Activated CD4-positive, CD25-positive, alpha-beta regulatory T cell treated with anti-CD3 and anti-CD28 coated beads, Interleukin-2, amount 50 U/mL, for 72 hours (primary cell): ENCODE measurements at places on chromosomes 11 and 22.

DNA sequence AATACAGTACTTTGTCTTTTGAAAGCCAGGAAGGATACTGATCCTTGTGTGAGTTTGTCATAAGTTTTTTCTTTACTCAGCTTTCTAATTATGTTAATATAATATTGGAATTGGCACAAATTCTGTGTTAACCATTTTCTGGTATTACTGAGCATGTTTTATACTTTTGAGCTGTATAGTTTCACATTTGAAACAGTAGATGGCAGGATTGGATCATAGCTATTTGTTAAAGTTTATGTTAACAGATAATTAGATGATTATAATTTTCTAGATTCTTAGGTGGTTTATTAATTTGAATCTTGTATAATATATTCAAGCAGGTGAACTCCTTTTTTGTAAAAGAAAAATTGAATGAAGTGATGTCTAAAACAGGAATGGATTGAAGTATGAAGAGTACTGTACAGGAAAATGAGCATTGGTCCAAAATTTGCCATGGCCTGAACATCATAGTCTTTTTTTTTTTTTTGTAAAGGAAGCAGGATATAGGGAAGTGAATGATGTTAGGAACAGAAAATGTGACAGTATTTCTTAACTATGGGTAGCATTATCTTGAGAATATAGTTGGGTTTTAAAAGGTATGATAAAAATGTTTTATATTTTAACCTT is 102.0 kb downstream of the CYP2R1 start:
- no peak for DNase-seq

DNA sequence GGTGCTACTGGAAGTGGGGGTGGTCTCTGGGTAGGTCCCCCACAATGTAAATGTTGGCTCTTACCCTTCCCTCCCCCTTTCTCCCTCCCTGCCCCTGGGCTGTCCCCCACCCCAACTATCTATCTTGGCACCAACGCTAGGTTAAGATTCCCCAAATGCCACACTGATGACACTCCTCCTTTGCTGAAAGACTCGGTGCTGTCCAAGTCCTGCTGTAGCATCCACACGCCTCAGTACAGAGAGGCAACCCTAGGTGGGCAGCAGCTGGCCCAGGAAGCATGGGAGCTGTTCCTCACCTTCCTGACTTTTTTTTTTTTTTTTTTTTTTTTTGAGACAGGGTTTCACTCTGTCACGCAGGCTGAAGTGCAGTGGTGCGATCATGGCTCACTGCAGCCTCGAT is 3.4 kb upstream of the KCTD17 start:
- no peak for DNase-seq

- no peak for DNase-seq
Observed at GRCh38 chr11:45646275-45646927, 19.0 kb downstream of the CHST1 start.

GRCh38 chr11:130471731-130472433 is 23.4 kb downstream of the ADAMTS15 start:
- no peak for DNase-seq

DNA sequence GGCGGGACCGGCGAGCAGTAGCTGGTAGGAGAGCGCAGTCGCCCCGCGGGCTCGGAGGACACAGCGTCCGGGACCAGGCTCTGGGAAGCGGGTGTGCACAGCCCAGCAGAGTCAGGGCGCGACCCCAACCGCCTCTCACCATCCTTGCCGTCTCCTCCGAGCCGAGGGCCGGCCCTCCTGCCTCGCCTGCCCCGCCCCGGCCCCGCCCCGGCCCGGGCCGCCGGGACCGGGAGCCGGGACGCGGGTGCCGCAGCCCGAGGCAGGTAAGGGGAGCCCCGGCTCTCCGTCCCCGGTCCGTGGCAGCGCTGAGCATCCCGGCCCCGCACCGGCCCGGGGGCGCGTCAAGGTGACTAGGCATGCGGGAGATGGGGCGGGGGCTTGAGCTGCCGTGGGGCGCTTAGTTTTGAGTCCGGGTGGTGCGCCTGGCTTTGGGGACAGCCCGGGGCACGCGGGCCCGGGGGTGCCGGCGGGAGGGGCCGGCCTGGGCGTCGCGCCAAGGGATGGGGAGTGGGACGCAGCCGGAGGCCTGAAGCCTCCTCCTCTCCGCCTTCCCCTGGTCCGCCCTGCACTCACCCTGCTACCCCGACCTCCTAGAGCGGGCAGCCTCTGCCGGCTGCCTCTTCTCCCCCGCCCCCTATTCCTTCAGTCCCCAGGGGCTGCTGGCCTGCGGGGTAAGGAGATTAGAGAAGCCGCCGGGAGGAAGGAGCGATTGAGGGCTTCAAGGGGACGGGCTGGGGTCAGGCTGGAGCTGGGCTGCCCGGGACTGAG is at the start of gene ABCG4:
Gene ABCG4, plus strand, starts transcription at position 35 of the 768 bp plus-strand sequence. CDS start 914 bp downstream, outside the sequence.
- no peak for DNase-seq

DNA sequence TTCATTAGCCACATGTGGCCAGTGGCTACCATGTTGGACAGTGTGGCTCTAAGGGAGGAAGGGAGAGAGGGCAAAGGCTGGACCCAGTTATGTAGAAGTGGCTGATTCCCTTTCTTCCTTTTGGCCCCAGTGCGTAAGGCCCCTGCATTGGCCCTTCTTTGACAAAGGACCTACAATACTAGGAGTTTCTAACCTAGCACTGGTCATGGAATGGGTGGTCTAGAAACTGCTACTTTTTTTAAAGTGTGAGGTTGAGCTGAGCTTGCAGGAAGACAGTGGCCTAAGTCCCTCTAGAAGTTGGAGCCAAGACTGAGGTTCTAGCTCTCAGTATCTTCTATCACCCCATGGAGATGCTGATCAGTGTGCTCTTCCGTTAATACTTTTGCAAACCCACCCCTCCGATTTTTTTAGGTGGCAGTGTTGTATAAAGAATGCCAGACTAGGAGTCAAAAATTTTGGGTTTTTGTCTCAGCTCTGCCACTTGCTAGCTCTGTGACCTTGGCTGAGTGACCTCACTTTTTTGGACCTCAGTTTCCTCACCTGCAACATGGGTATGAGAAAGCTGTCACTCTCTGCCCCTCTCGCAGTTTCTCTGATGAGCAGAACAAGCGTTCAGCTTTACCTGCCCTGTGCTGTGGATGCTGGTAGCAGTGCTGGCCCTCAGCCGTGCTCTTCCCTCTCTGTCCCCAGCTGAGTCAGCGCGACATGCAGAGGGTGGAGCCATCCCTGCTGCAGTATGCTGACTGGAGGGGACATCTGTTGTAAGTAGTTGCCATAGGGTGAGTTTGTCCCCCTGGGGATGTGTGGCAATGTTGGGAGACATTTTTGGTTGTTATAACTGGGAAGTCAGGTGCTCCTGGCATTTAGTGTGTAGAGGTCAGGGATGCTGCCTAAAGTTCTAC is 6.9 kb downstream of the ACCS start:
- no peak for DNase-seq

DNA sequence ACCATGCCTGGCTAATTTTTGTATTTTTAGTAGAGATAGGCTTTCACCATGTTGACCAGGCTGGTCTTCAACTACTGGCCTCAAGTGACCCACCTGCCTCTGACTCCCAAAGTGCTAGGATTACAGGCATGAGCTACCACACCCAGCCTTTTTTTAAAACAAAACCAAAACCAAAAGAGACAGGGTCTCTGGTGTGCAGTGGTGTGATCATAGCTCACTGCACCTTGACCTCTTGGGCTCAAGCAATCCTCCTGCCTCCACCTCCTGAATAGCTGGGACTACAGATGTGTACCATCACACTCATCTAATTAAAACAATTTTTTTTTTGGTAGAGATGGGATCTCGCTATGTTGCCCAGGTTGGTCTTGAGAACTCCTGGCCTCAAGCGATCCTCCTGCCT is 77.7 kb downstream of the PTPRJ start:
- no peak for DNase-seq

- DNase-seq, result no peak
Observed at GRCh38 chr11:110497231-110497978, 67.7 kb downstream of the FDX1 start.

DNA sequence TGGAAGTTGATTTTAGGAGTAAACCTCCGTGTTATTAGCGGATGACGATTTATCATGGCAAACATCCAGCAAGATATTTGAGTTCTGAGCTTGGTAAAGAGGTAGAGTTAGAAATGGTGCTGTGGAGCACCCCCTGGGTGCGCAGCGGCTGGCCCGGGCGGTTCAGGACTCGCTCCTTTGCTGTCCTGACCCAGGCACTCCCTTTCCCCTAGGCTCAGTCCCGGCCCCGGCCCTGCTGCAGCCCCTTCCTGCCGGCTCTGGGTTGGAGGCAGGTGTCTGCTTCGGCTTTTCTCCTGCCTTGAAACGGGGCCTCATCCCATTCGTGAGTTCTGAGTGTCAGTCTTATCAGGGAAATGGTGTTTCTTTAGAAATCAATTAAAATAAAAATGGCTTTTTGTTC is 33.4 kb downstream of the AP2A2 start:
- no peak for DNase-seq

DNA sequence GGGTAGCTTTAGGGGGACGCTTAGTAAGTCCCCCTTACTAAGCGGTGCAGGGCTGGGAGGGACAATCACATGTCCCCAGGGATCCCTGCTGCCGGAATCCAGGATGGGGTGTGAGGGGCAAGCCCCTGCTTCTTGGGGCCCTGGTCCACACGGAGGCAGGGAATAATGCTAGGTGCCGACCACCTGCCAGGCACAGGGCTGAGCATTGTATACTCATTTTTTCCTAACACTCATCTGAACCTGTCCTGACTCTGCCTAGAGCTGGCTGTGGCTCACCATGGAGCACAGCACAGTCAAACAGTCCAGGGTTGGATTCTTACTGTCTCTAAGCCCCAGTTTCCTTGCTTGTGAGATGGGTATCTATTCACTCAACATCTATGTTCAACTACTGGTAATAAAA is 1.4 kb upstream of the LTBP3 start:
- no peak for DNase-seq

- no peak for DNase-seq
Observed at GRCh38 chr11:118230088-118230487, 5.3 kb upstream of the JAML start.

GRCh38 chr11:80872116-80872728 is 1431.4 kb upstream of the TENM4 start:
- DNase-seq, result no peak

- no peak for DNase-seq
Observed at GRCh38 chr11:61926235-61926634, 8.9 kb upstream of the RAB3IL1 start.

DNA sequence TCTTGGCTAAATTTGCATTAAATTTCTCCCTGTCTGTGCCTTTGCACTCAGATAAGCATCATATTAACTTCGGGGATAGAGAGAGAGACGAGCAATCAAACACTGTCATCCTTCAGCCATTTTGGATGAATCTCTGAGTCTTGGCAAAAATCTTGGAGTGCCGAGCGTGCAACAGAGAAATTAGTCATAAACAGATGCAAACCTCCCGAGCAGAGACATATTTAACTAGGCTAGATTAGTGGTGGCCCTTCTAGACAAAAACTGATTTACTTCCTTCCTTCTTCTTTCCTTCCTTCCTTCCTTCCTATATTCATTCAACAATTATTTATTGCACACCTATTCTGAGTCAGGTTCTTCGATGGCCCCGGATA is 114.4 kb upstream of the BLID start:
- DNase-seq, result no peak

GRCh38 chr22:28792491-28793383 is 7.6 kb downstream of the XBP1 start:
- DNase-seq, result no peak

DNA sequence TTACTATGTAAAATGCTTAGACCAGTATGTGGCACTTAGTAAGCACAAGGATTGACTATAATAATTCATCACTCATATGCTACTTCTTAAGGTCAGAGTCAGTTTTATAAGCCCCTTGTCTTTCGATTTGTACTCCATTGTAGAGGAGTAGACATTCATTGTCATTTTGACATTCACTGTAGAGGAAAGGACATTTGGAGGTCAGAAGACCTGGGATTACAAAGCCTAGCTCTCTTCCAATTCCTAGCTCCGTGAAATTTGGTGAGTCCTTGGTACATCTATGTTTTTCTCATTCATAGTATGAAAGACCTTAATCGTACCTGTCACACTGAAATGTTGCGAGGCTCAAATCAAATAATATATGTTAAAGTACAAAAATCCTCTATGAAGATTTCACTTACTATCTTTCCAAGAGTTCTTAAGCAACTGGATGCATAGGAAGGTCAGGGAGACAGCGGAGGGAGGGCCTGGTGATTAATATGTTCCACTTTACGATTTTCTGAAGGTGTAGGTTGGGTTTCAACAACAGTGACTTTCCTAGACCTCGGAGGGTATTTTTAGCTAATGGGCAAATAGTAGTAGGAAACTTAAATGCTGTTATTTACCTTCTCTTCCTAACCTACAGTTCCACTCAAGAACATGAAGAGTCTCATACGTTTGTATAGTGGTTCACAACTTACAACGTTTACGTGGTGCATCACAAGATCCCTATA is 1.4 kb upstream of the EMSY start:
- no peak for DNase-seq

GRCh38 chr11:1549338-1550330 is 22.4 kb downstream of the DUSP8 start:
- DNase-seq, result no peak

DNA sequence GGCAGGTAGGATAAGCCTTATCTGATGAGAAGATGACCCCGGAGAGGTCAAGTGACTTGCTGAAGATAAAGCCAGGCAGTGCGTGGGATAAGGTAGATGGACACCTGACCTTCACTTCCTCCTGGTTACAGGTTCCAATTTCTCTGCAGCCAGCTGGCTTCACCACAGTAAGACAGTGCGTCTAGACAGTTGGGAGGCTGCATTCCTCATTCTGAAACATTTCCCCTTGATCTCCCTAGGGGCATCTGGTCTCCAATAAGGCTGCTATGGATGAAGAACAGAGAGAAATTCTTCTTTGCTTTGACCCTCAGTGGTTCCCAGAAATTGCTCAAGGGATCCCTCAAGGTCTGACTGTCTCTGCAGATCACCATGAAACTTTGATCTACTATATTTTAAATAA is 211.3 kb downstream of the MYO18B start:
- DNase-seq, result no peak

GRCh38 chr11:23406131-23406819 is 546.0 kb upstream of the CCDC179 start:
- DNase-seq, result no peak

GRCh38 chr11:15747671-15748070 is 608.7 kb downstream of the SOX6 start:
- DNase-seq, result no peak

DNA sequence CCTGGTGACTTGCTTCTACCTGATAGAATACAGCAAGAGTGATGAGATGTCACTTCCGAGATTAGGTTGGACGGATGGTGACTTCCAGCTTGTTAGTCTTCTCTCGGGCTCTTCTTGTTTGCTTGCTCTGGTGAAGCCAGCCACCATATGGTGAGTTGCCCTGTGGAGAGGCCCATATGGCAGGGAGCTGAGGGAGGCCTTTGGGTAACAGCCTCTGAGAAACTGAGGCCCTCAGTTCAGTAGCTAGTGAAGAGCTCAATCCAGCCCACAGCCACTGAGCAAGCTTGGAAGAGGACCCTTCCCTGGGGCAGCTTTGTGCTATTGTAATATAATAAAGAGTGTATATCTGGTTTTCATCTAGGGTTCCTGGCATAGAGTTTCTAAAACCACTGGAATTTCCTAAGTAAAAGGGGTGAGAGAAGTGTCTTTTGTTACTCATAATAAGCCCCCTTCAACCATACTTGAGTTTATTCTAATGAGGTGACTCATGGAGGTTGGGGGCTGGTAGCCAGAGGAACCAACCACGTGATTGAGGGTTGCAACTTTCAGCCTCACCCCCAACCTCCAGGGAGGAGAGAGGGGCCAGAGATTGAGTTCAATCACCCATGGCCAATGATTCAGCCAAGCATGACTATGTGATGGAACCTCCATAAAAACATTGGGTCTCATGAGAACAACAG is 8.0 kb upstream of the TPCN2 start:
- DNase-seq, result no peak
